ENCODE measurements at places on chromosomes 3 and 15.
A peak's percentile ranks its signal among the peaks of the same experiment; 100 is the strongest.

GRCh38 chr3:169668072-169668956, 4.8 kb upstream of the MECOM start:
- peak; percentile 30 for DNase-seq

DNA sequence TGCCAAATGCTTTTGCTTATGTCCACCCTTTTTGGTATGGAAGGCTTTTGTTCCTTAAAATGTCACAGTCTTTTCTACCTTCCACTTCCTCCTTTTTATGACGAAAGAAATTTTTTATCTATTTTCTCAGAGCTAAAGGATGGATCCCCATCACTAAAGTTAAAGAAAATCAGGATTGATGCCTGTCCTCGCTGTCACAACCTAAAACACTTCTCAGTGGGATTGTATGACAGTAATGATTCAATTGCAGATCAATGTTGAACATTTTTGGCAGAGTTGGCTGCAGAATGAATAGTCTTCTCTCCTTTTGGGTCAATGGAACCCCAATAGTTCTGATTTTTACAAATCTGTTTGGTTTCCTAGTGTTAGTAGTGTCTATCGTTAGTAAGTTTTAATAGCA, 549.8 kb upstream of the ROBO2 start:
- DNase-seq, result no peak

GRCh38 chr3:11570789-11571495, 72.8 kb downstream of the VGLL4 start:
- DNase-seq, result no peak

DNA sequence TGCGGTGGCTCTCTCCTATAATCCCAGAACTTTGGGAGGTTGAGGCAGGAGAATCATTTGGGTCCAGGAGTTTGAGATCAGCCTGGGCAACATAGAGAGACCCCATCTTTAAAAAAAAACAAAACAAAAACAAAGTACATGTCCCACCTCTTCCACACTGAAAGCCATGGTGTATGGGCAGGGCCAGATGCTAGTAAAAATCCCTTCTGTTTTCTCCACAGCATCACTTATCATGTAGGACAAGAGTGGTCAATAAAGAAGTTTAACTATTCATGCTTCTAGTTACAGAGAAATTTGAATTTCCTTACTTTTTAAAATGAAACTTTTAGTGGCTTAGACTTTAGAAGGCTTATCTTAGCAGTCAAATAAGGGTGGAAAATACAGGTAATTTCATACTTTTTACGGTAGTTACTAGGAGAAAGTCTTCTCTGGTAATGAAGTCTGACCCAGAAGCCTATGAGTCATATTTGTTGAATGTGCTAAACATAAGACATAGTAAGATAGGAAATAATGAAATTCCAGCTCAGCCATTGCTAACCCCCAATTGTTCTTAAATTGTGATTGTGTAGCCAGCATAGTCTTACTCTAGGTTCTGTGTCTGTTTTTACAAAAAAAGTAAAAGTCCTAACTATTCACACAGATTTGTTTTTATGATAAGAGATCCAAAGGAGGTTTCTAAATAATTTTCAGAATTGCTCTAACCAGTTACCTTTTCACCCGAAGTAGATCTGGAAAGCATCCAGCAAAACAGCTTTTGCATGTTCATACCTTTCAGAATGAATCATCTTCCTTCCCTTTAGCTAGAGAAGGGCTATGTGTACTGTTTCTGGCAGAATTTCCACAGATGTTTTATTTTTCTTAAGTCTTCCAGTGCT, 16.4 kb upstream of the ZNF609 start:
- no peak for DNase-seq

Measured in NCI-H1436 (cell line).